Chondrocyte (in vitro differentiated cells): ENCODE measurements at places on chromosomes 1 and 21. TPM values are rescaled to one million over a fixed set of nuclear protein-coding genes. Genes with fewer than 3 reads are reported as not detected.

The ZSWIM5 gene
- total RNA-seq, result 0.51 to 1.1 TPM (median 1.0 TPM) in 3 replicates

The FGR gene
- total RNA-seq, result not detected in 3 replicates

The EIF4G3 gene
- total RNA-seq, result 56.6 to 81.1 TPM (median 59.9 TPM) in 3 replicates

GRCh38 chr1:197451381-197451780 lies 183.3 kb downstream of the CRB1 start:
- no peak for DNase-seq
- no peaks in the 10 kb centered on the region for H3K27me3 ChIP-seq
- no peak overlapping the region for H3K4me3 ChIP-seq
- peaks cover 19% of the 10 kb centered on the region for H3K4me1 ChIP-seq
- H3K36me3 ChIP-seq, result no peaks in the 10 kb centered on the region
- no peak overlapping the region for H3K27ac ChIP-seq

DNA sequence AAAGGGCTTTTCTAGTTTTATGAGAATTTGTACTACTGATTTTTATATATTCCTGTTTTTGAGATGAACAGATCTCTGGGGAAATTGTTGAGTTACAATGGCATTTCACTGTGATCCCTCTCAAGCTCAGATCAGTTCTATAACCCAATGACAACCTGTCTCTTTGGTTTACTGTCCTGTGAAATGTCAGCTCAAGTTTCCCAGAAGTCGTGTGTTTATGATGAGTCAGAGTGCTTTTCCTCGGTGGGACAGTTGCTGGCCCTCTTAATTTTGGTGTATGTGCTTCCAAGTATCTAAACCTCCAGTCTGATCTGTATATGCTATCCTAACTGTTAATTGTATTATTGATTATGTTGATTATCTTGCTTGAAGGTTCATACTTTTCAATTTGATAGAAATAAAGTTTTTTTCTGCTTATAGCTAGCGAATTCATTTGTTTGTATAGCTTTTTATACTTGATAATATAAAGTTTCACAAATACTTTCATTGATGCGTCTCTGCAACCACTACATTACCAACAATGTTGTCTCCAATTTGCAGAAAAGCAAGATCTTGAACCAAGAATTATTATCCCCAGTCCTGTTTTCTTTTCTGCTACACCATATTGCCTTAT lies 77.5 kb upstream of the DNAJC6 start:
- peaks cover 17% of the 10 kb centered on the region for H3K36me3 ChIP-seq
- DNase-seq, result no peak
- peaks cover 11% of the 10 kb centered on the region for H3K4me1 ChIP-seq
- H3K27me3 ChIP-seq, result no peaks in the 10 kb centered on the region

- H3K27ac ChIP-seq, result no peak overlapping the region
- H3K36me3 ChIP-seq, result peaks cover 1% of the 10 kb centered on the region
- H3K27me3 ChIP-seq, result no peaks in the 10 kb centered on the region
- H3K4me3 ChIP-seq, result no peak overlapping the region
These were observed 537 bp downstream of the RHBDL2 start for GRCh38 chr1:38941093-38941492.

GRCh38 chr1:213399695-213400094 lies 348.7 kb downstream of the RPS6KC1 start:
- H3K4me3 ChIP-seq, result no peak overlapping the region
- no peaks in the 10 kb centered on the region for H3K36me3 ChIP-seq
- H3K27ac ChIP-seq, result no peak overlapping the region

GRCh38 chr1:37073854-37074379 lies 39.6 kb upstream of the GRIK3 start:
- H3K4me1 ChIP-seq, result no peaks in the 10 kb centered on the region
- no peak for DNase-seq
- peaks cover 11% of the 10 kb centered on the region for H3K27me3 ChIP-seq
- no peak overlapping the region for H3K27ac ChIP-seq
- H3K4me3 ChIP-seq, result no peak overlapping the region

GRCh38 chr1:184152434-184152898 lies 100.9 kb downstream of the TSEN15 start:
- peak overlapping the region; percentile 1 for H3K4me3 ChIP-seq
- H3K36me3 ChIP-seq, result no peaks in the 10 kb centered on the region

DNA sequence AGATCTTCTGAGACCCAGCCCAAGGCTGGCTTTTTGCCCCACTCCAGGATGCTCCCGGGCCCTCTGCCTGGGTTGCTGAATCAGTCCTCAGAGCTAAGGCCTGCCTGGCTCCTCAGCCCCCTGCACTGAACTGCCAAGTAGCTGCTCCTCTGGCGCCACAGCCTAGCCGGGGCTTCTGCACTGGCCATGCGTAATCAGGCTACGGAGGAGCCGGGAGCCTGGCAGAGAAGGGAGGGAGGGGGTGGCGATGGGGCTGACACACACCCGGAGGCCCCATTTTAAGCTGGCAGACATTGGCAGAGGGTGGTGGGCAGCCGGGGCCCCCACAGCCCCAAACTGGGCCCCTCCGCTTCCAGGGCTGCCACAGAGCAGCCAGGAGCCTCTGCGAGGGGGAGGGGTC lies 38.7 kb downstream of the ALPL start:
- DNase-seq, result no peak
- peaks cover 18% of the 10 kb centered on the region for H3K4me1 ChIP-seq
- H3K36me3 ChIP-seq, result no peaks in the 10 kb centered on the region
- no peaks in the 10 kb centered on the region for H3K27me3 ChIP-seq
- H3K4me3 ChIP-seq, result no peak overlapping the region

DNA sequence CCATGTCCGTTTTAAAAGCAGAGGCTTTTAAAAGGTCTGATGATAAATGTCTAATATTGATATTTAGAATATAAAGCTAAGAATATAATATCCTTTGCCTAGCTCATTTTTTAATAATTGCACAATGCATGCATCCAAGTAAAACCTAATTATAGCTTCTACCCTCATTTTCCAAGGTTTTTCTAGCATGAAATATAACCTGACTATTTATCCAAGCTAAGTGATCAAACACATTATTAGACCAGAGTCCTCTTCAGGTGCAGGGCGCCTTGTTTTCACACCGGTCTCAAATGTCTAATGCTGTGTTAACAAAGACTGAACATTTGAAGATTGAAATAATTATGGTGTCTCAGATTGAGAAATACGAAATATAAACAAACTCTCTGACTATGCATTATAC lies 648.9 kb upstream of the CXADR start:
- DNase-seq, result no peak
- no peak overlapping the region for H3K4me3 ChIP-seq
- no peak overlapping the region for H3K27ac ChIP-seq
- H3K4me1 ChIP-seq, result peaks cover 7% of the 10 kb centered on the region

GRCh38 chr1:116403496-116404136 lies 30.6 kb downstream of the ATP1A1 start:
- no peaks in the 10 kb centered on the region for H3K27me3 ChIP-seq
- DNase-seq, result no peak
- no peak overlapping the region for H3K27ac ChIP-seq
- H3K4me3 ChIP-seq, result no peak overlapping the region
- H3K4me1 ChIP-seq, result no peaks in the 10 kb centered on the region
